ENCODE measurements at places on chromosomes 1 and 21. TPM values are rescaled to one million over a fixed set of nuclear protein-coding genes. Genes with fewer than 3 reads are reported as not detected.

Gene CDC20
- 20.7 TPM for polyA plus RNA-seq

Gene OPTC
- polyA plus RNA-seq, result not detected

Gene OR2L13
- polyA plus RNA-seq, result 0.09 TPM

Gene NT5C1A
- polyA plus RNA-seq, result 0.21 TPM

Gene CHRNB2
- polyA plus RNA-seq, result 1.7 TPM

Gene CLCA4
- 0.04 TPM for polyA plus RNA-seq

DNA sequence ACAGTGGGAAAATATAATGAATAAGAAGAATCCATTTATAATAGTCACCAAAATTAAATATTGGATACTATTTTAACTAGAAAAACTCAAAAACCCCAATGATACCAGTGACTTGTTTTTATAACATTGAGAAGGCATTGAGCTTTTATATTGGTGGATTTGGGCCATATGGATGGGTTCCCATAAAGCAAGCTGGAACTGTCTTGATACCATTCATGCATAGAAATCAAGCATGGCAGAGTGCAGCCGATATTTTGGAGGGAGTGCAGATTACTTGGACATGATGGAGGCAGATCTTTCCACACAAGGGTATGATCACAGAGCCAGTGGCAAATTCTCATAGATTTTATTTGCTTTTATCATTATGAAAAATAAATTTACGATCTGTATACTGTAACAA lies 3.8 kb upstream of the RWDD3 start:
- no peak for DNase-seq

DNA sequence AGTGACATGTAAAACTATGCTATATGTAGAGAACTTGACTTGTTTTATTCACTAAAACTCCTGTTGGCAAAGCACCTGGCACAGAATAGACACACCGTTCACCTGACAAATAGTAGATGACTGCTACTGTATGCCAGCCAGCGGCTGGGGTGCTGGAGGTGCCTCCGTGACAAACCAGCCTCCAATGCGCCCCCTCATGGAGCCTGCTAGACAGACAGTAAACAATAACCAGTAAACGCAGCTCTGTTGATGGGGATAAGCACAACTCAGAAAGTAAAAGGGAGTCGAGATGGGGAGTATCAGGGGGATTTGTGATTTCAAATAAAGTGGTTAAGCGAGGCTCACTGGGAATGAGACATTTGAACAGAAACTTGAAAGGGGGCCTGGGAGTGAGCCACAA lies 107.2 kb downstream of the PRDM2 start:
- DNase-seq, result no peak

DNA sequence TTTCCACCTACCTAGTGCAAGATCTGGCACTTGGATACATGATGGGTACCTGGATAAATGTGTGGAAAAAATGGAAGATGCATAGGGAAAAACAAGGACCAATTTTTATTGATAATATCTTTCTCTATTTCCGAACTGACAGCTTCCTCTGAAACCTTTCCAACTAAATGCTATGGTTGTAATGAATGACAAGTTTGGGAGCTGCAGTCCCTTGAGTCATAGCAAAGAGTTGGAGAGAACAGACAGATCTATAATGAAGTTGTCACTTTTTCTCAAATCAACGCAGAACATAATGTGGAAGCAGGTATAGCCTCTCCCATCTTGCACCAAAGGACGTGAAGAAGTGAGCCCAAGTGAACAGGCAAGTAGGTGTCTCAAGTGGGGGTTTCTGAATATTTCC lies 296.5 kb upstream of the KAZN start:
- no peak for DNase-seq

GRCh38 chr1:214664651-214665433 lies 61.8 kb downstream of the CENPF start:
- DNase-seq, result no peak

DNA sequence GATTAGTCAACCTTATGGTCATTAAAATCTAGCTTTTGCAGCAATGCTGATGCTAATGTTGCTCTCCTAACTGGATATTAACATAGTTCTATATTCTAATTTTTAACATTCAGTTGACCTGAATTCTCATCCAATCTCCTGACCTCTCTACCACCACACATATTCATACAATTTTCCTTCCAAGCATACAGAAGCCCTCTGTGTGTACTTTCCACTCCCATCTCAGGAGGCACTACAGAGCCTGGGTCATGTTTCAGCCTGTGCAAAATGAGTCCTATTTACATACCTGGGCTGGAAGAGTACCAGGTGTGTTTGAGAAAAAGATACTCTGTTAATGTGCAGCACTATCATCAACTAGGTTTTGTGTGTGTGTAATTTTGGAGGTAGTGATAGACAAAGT lies 486.3 kb downstream of the NEGR1 start:
- no peak for DNase-seq

DNA sequence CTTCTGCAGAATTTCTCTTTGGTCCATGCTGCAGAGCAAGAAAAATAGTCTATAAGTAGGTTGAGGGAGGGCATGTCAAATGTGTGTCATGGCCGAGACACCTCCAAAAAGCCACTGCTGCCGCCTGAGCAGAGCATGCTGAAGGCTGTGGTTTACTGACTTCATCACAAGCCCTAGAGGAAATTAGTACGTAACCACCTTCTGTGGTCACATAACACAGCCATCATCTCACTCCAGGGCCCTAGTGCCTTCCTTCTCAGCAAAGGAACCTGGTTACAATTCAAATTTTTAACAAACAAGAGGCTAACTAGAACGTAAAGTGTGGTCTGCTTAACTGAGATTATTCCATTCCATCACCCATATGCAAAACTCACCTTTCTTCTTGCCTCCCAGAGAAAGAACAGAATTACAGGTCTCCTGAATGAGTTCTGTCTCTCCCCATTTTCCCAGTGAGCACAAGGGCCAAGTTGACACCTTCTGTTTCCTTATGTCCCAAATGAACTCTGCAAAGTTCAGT lies at the start of gene PTPN22:
Gene PTPN22, minus strand, starts transcription at position 116 of the 517 bp plus-strand sequence.
- peak; percentile 28 for DNase-seq

- no peak for DNase-seq
Measured at GRCh38 chr1:41889506-41890414, 29.0 kb downstream of the HIVEP3 start.

GRCh38 chr21:15007716-15008296 lies 57.0 kb downstream of the NRIP1 start:
- DNase-seq, result no peak

GRCh38 chr1:12532405-12533315 lies 85.3 kb downstream of the DHRS3 start:
- DNase-seq, result no peak
